CD4-positive, CD25-positive, alpha-beta regulatory T cell (primary cell): ENCODE measurements at places on chromosomes 4 and X. TPM values are rescaled to one million over a fixed set of nuclear protein-coding genes. Genes with fewer than 3 reads are reported as not detected.

DNA sequence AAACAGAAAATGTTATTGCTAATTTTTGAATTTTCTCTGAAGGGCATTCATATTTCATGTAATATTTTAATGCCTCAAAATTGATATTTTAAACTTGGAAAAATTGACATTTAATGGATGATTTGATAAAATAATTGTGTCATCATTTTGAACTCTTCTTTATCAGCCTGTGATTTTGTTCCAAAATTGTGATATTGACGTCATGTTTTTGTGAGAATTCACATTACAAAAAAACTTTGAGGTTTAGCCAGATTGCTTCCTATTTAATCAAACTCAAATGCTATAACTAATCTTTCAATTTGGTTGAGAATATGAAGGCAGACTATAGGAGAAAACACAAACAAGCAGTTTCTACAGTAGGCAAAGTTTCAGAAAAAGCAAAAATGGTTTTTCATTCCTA, 137.4 kb downstream of the GRIA2 start:
- no peak overlapping the region for H3K27ac ChIP-seq
- H3K36me3 ChIP-seq = no peaks in the 10 kb centered on the region
- no peak overlapping the region for H3K4me3 ChIP-seq
- DNase-seq = no peak

- no peaks in the 10 kb centered on the region for H3K36me3 ChIP-seq
- H3K27ac ChIP-seq = no peak overlapping the region
- H3K4me3 ChIP-seq = no peak overlapping the region
- no peaks in the 10 kb centered on the region for H3K27me3 ChIP-seq
- no peak for DNase-seq
Observed at GRCh38 chr4:8558080-8558960, 21.9 kb upstream of the GPR78 start.

DNA sequence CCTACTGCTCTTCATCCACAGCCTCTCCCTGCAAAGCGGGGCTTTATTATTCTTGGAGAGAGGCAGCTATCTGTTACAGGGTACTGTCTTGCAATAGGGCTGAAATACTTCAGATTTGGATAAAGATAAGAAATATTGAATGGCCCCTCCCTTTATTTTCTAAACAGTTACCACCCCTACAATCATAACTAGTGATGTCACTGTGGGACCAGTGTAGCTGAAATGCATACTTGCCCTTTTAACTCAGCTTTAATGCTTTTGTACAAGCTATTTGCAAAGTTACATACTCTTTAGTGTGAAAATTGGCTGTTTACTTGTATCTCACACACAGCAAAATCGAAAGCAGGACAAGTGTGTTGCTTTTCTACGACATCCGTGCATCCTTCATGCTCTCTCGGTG, 261.7 kb upstream of the GATB start:
- H3K4me1 ChIP-seq = peaks cover 13% of the 10 kb centered on the region
- H3K4me3 ChIP-seq = no peak overlapping the region
- H3K27ac ChIP-seq = no peak overlapping the region
- no peaks in the 10 kb centered on the region for H3K27me3 ChIP-seq
- no peaks in the 10 kb centered on the region for H3K36me3 ChIP-seq

GRCh38 chr4:147639388-147639787, 22.2 kb downstream of the TMEM184C start:
- H3K27ac ChIP-seq = no peak overlapping the region
- DNase-seq = no peak
- H3K4me1 ChIP-seq = no peaks in the 10 kb centered on the region
- H3K36me3 ChIP-seq = peaks cover 55% of the 10 kb centered on the region
- no peak overlapping the region for H3K4me3 ChIP-seq
- H3K27me3 ChIP-seq = no peaks in the 10 kb centered on the region

Gene AADAT
- polyA plus RNA-seq = not detected

Gene SEL1L3
- polyA plus RNA-seq = 39.4 TPM

Gene CLDN2
- not detected for polyA plus RNA-seq
